PC-3 (cell line): ENCODE measurements at places on chromosomes 6 and 20. TPM values are rescaled to one million over a fixed set of nuclear protein-coding genes. Genes with fewer than 3 reads are reported as not detected.

- no peak overlapping the region for H3K27ac ChIP-seq
- H3K4me1 ChIP-seq, result peaks cover 9% of the 10 kb centered on the region; the same call in 1 of the 2 replicates
- H3K4me3 ChIP-seq, result no peak overlapping the region
- no peaks in the 10 kb centered on the region for H3K36me3 ChIP-seq
- H3K27me3 ChIP-seq, result no peaks in the 10 kb centered on the region
- no peak for DNase-seq
Observed at GRCh38 chr6:170049641-170050561, 241.0 kb downstream of the DLL1 start.

DNA sequence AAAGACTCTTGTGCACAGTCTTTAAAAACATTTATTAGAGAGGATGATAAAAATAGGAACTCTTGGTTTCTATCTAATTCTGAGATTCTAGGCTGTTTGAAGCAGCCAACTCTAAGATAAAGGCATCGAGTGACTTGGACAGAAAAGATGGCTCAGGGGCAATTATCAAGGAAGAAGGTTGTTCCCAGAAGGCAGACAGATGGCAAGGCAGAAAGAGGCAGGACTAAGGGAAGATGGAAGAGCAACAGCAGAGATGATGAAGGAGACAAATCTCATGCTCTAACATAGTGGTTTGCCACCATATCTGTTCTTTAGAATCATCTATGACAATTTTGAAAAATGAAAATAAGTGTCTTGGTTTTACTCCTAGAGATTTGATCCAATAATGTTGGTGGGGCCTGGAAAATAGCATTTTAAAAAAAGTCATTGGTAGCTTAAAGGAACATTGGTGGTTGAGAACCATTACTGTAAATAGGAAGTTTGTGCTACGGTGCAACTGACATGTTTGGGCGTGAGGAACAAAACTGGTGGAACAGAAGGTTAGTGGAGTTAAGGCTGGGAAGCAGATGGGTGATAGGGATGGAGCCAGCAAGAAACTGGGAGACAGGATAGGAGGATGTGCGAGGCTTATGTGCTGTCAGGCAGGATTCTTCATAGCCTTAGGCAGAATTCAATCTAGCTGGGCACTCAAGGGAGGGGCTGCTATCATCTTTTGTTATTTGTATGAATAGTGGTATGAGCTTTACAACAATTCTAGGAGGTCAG lies 751.1 kb downstream of the DHX35 start:
- no peaks in the 10 kb centered on the region for H3K27me3 ChIP-seq
- no peaks in the 10 kb centered on the region for H3K36me3 ChIP-seq
- H3K27ac ChIP-seq, result no peak overlapping the region
- H3K4me3 ChIP-seq, result no peak overlapping the region
- no peak for DNase-seq
- H3K4me1 ChIP-seq, result no peaks in the 10 kb centered on the region

DNA sequence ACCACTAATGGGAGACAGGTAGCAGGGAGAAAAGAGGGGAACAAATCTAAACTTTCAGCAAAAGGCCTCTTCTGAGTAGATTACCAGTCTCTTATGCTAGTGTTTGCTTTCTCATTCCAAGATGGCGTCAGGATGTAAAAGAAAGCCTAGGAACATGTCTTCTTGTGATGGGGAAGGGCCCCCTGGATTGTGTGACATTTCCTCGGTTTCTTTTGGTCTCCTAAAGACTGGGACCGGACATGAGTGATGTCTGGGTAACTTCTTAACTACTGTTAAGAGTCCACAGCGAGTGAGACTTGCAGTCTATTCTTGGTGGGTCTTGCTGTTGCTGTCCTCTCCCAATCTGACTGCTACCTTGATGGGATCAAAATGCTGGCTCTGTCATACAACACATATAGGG lies 60.3 kb downstream of the ADGRB3 start:
- H3K27ac ChIP-seq, result no peak overlapping the region
- no peaks in the 10 kb centered on the region for H3K36me3 ChIP-seq
- no peak overlapping the region for H3K4me3 ChIP-seq
- H3K27me3 ChIP-seq, result no peaks in the 10 kb centered on the region
- no peaks in the 10 kb centered on the region for H3K4me1 ChIP-seq

DNA sequence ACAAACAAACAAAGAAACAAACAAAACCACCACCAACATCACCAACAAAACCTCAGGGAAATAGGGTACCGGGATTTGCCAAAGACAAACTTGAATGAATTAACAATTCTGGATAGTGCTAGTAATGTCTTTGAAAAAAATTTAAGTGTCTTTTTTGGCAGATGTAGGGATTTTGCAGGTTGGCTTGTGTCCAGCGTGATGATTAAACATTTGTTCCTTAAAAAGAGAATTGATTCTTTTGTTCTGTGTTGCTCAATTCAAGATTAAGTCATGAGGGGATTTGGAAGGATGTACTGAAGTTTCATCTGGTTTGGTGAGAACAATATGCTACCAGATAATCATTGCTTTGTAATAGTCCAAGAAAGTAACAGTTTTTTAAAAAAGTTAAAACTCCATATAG lies 125.1 kb upstream of the HS3ST5 start:
- no peaks in the 10 kb centered on the region for H3K27me3 ChIP-seq
- no peak overlapping the region; the same call in 1 of the 2 replicates for H3K27ac ChIP-seq
- peaks cover 26% of the 10 kb centered on the region for H3K4me1 ChIP-seq
- DNase-seq, result peak; percentile 59
- no peak overlapping the region for H3K4me3 ChIP-seq

DNA sequence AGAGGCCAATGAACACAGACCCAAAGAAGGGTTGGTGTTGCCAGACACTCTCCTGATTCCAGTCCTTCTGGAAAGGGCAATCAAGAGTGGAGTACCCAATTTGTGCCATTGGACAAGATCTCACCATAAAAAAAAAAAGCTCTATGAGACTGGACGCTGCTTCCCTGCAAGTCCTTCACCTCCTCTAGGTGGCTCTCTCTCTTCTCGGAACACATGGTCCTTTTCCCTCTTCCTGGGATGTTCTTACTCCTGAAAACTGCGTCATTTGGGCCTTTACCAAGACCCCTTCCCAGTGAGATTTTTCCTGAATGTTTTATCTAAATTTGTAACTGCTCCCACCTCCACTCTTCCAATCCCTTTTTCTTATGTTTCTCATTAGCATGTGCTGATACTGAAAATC lies 280.8 kb downstream of the FOXA2 start:
- DNase-seq, result peak; percentile 42
- H3K27ac ChIP-seq, result no peak overlapping the region
- H3K4me3 ChIP-seq, result no peak overlapping the region
- H3K4me1 ChIP-seq, result no peaks in the 10 kb centered on the region
- H3K36me3 ChIP-seq, result no peaks in the 10 kb centered on the region

DNA sequence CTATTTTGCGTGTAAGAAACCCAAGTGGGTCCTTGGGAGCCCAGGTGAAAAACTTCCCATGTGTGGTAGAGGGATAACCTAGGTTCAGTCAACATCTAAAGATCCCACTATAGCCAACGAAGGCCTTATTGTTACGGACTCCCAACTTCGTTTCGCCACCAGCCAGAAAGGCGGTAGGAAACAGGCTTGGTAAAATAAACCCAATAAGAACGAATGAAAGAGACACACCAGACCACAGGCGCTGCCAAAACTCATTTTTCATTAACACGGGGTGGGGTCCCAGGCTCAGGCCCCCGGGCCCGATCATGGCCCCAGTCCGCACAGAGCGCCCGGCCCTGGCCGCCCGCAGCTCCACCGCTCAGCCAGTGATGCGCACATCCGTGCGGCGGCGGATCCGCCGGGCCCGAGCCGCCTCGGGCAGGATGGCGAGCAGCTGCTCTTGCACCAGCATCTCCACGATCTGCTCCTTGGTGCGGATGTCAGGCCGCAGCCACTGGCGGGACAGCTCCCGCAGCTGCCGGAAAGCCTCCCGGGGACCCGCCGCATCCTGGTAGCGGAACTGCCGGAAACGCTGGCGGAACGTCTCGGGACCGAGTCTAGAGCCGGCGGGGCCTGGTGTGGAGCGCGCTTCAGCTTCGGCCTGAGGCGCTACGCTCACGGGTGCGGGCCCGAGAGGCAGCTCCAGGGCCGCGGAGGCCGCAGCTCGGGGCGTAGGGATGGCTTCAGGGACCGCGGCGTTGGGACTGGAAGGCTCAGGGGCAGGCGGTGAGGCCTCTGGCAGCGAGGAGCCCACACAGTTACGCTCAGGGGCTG lies 709 bp downstream of the SCAND1 start:
- H3K27ac ChIP-seq, result peak overlapping the region; percentile 93
- H3K27me3 ChIP-seq, result no peaks in the 10 kb centered on the region
- no peaks in the 10 kb centered on the region for H3K36me3 ChIP-seq
- H3K4me3 ChIP-seq, result peak overlapping the region; percentile 95
- peaks cover 13% of the 10 kb centered on the region for H3K4me1 ChIP-seq

DNA sequence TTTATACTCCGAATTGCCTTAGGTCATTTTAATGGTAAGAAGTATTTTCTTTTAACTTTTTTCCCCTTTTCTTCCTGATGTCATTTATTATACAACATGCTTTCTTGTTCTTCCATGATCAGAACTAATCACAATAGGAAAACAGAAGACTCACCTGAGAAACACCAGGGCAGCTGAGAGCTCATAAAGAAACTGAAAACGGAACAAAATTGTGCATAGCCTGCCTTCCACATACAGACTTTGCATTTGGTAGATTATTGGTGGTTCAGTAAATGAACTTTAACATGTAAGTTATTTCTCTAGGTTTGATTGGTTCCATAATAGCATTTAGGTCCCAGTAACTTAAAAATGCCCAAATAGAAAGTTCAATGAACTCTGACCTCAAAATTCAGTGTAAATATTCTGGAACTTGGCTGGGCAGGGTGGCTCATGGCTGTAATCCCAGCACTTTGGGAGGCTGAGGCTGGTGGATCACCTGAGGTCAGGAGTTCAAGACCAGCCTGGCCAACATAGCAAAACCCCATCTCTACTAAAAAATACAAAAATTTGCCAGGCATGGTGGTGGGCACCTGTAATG lies 161.1 kb upstream of the DTNBP1 start:
- no peaks in the 10 kb centered on the region for H3K4me1 ChIP-seq
- no peak for DNase-seq
- H3K27ac ChIP-seq, result no peak overlapping the region
- no peaks in the 10 kb centered on the region for H3K36me3 ChIP-seq

- H3K36me3 ChIP-seq, result no peaks in the 10 kb centered on the region
- DNase-seq, result no peak
- H3K4me1 ChIP-seq, result no peaks in the 10 kb centered on the region
- peaks cover 6% of the 10 kb centered on the region for H3K27me3 ChIP-seq
Observed at GRCh38 chr6:165671222-165671768, 8.3 kb upstream of the PDE10A start.

DNA sequence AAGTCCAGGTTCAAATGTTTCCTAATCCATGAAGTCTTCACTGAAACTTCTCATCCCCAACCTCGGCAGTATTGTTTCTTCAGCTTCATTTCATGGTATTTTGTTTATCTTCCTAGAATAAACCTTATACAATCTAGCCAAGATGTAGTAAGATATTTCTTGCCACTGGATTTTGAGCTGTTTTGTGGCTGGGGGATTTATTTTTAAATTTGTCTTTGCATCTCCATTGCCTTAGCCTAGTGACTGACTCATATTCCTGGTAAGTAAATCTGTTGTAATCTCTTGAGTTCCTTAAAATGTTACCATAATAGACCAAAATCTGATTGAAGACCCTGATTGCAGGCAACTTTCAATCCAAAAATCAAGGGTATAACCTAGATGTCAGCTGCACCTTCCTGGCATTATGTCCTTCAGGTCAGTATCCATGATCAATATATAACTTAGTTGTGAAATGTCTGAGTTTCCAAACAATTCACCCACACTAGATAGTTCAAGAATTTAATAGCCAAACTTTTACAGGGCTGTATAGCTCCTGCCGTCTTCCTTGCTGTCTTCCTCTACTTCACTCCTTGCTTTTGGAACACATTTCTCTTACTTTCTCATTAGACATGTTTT lies 4.7 kb upstream of the TRMT11 start:
- no peak overlapping the region for H3K4me3 ChIP-seq
- no peak for DNase-seq
- no peak overlapping the region for H3K27ac ChIP-seq
- H3K27me3 ChIP-seq, result no peaks in the 10 kb centered on the region
- H3K4me1 ChIP-seq, result peaks cover 31% of the 10 kb centered on the region
- no peaks in the 10 kb centered on the region for H3K36me3 ChIP-seq

GRCh38 chr20:62823688-62824475 lies 7.0 kb downstream of the COL9A3 start:
- no peak overlapping the region for H3K4me3 ChIP-seq
- DNase-seq, result no peak
- H3K27ac ChIP-seq, result no peak overlapping the region
- no peaks in the 10 kb centered on the region for H3K27me3 ChIP-seq
- H3K4me1 ChIP-seq, result peaks cover 17% of the 10 kb centered on the region

- no peak overlapping the region for H3K4me3 ChIP-seq
- no peak overlapping the region for H3K27ac ChIP-seq
- no peak for DNase-seq
- H3K27me3 ChIP-seq, result no peaks in the 10 kb centered on the region
Observed at GRCh38 chr6:163531122-163531521, 116.6 kb downstream of the QKI start.

GRCh38 chr6:142760152-142760551 lies 184.8 kb downstream of the HIVEP2 start:
- no peak overlapping the region for H3K4me3 ChIP-seq
- H3K36me3 ChIP-seq, result peaks cover 15% of the 10 kb centered on the region
- peak; percentile 22 for DNase-seq

GRCh38 chr20:23459461-23460150 lies 6.9 kb upstream of the CST11 start:
- H3K27ac ChIP-seq, result no peak overlapping the region
- H3K27me3 ChIP-seq, result peaks cover 55% of the 10 kb centered on the region
- H3K4me3 ChIP-seq, result no peak overlapping the region
- DNase-seq, result no peak
- H3K4me1 ChIP-seq, result no peaks in the 10 kb centered on the region

GRCh38 chr20:15937179-15937578 lies 636.1 kb downstream of the KIF16B start:
- H3K36me3 ChIP-seq, result no peaks in the 10 kb centered on the region
- H3K4me1 ChIP-seq, result peaks cover 7% of the 10 kb centered on the region
- H3K4me3 ChIP-seq, result no peak overlapping the region
- H3K27ac ChIP-seq, result no peak overlapping the region
- H3K27me3 ChIP-seq, result no peaks in the 10 kb centered on the region

GRCh38 chr6:109767961-109768360 lies 76.9 kb downstream of the FIG4 start:
- no peaks in the 10 kb centered on the region for H3K36me3 ChIP-seq
- H3K27ac ChIP-seq, result peak overlapping the region; percentile 76
- no peaks in the 10 kb centered on the region for H3K27me3 ChIP-seq
- no peak overlapping the region for H3K4me3 ChIP-seq
- peaks cover 24% of the 10 kb centered on the region for H3K4me1 ChIP-seq

DNA sequence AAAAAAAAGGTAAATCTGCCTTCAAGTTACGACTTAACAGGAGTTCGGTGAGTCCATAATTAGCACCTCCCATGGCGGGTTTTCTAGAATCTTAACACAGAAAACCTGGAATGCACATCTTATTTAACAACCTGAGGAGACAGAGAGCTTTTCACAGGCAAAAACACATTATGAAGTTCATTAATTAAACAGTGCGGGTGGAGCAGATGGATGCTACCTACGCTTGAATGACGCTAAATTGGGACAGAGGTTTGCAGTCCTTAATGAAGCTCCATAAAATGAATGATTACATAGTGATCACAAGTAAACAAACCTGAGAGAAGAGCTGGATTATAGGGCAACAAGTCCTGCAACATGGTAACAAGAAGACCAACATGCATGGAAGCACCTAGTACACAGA lies 81.0 kb downstream of the INSM1 start:
- no peaks in the 10 kb centered on the region for H3K27me3 ChIP-seq
- H3K27ac ChIP-seq, result no peak overlapping the region
- no peak for DNase-seq
- H3K4me3 ChIP-seq, result no peak overlapping the region

Gene BFSP1
- 2.2 and 2.7 TPM in 2 replicates for total RNA-seq

Gene BPIFA3
- total RNA-seq, result not detected in 2 replicates

Gene VSTM2L
- total RNA-seq, result 45.8 and 56.4 TPM in 2 replicates

Gene ADGRG6
- 50.4 and 73.2 TPM in 2 replicates for total RNA-seq

Gene MYBL2
- 95.9 and 103 TPM in 2 replicates for total RNA-seq

Gene MAFB
- 0.04 TPM in 1 of 2 replicates, not detected in the other for total RNA-seq
